ENCODE measurements at places on chromosomes 1 and 21. TPM values are rescaled to one million over a fixed set of nuclear protein-coding genes. Genes with fewer than 3 reads are reported as not detected.

GRCh38 chr1:23561813-23562100 lies 2.5 kb upstream of the ID3 start:
- DNase-seq, result no peak

DNA sequence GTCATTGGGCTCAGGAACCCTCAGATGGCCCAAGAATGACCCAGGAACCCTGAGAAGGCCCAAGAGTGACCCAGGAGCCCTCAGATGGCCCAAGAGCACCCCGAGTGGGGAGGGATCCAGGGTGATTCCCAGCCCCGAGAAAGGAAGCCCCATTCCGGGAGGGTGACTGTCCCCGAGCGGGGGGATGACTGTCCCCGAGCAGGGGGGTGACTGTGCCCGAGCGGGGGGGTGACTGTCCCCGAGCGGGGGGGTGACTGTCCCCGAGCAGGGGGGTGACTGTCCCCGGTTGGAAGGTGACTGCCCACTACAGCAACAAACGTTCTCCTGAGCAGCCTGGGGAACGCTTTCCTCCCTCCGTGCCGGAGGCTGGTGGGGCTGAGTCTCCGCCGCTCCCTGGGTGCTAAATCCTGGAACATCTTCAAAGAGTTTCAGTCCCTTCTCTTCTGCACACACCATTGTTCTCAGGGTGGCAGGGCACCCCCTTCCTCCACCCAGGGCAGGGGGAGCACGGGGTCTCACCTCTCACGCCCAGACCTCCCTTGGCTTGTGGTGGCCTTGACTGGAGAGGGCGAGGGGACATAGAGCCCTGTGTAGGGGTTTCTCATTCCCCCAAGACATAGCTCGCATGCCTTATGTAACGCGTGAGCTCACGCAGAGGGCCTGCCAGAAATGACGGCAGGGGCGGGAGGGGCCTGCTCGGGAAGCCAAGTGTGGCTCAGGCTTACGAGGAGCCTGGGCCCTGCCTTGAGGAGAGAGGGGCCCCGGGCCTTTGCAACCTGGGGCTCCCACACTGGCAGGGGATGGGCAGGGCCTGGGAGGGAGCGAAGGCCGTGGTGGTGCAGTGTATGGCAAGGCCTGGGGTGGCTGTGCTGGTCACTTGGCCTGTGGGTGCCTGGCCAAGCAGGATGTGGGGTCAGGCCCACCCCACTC lies 14.3 kb upstream of the SKI start:
- DNase-seq, result no peak

DNA sequence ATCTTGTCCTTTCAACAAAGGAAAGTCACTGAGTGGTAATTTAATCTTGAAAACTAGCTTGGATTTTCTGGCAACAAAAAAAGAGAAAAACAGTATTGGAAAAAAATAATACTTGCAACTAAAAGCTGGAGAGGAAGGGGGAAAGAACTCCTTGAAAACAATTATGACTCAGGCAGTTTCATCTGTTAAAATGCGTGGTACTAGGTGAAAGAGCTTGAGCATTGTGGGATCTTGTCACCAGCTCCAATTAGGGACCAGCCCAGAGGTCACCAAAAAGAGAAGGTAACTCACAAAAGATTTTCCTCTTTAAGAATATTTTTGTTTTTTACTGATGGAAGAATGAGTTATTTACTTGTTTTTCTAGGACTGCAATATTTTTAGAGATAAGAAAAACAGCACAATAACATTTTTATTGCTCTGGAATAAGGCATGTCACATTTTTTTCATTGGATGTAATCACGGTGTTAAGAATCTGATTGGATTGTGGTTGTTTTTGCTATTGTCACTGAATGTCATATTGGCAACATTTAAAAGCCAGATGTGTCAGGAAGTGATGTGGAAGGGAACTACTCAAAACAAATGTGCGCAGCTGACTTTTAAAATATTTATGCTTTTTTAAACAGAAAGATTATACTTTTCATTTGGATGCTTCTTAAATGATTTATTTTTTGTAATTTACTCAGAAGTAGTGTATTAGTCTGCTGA lies 78.5 kb upstream of the ADAMTS5 start:
- DNase-seq, result no peak

DNA sequence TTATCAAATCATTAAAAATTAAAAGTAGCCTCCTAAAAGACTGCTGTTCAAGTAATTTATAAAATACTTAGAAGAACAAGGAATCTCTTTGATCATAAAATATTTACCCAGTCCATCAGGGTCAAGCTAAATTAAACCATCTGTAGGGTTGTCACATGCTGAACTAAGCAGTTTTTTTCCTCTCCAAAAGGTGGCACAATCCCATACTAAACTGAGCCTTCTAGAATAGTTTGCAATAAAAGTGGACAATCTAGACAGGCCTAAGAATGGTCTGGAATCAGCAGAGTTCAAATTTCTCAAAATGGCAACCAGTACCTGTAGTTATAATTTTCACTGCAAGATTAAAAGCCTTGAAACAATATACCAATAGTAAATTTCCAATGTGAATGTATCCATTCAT lies 194.8 kb downstream of the EIF4G3 start:
- DNase-seq, result no peak

- no peak for DNase-seq
Observed at GRCh38 chr1:193179094-193179493, 7.3 kb downstream of the B3GALT2 start.

- no peak for DNase-seq
Observed at GRCh38 chr1:202619505-202619904, 90.7 kb downstream of the SYT2 start.

DNA sequence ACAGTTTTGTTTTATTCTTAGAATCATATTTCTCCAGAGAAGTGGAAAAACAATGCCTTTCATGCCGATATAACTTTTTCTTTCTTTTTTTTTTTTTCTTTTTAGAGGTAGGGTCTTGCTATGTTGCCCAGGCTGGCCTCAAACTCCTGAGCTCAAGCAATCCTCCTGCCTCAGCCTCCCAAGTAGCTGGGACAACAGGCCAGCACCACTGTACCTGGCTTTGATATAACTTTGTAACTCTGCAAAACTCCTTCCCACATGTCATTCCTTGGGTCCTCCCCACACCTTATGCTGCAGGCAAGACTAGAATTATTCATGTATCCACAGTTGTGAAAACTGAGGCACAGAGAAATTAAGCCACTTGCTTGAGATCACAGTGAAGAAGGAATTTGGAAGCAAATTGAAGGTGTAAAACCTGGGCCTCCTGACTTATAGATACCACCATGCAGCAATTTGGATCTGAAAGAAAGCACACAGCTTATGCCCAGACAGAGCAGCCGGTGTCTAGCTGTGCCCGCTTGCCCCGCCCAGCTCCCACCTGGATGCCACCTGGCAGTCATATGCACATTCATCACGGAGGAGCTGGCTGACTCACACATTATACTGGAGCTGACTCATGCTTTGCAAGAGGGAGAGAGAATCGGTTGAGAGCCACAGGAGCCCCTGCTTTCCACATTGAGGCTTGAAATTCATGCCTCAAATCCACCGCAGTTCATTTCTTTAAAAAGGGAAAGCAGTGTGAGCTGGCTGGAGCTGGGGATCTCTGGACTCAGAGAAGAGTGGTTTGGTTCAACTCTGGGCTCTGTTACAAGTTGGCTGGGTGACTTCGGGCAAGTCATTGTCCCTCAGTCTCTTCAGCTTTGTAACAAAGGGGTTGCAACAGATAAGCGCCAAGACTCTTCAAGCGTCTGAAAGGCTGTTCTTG lies 8.3 kb upstream of the SLC2A1 start:
- peak; percentile 92 for DNase-seq

DNA sequence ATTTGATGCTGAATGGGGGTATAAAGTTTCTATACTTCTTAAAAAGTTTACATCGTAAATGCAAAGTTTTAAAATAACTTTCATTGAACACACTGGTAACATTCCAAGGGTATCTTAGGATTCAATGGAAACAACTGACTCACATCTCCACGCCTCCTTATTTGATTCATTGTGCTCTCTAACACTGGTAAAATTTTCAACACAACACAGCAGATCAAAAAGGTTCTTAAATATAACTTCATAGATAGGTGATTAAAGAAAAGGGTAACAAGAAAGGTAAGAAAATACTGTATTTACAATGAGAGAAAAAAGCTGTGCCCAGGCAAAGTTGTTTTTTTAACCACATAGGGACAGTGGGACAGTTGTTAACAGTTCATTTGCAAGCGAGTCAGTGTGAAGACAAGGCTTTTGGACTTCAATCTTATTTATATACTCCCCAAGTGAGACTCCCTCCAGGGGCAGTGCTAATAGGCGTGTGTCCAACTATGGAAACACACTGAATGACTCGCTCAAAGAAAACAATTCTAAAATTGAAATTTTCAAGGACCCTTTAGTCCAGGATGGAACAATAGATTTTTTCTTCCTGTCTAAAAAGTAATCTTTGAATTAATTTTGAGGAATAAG lies 140.5 kb downstream of the TIAM1 start:
- DNase-seq, result no peak

- DNase-seq, result no peak
Observed at GRCh38 chr1:81584398-81584797, 216.3 kb upstream of the ADGRL2 start.

DNA sequence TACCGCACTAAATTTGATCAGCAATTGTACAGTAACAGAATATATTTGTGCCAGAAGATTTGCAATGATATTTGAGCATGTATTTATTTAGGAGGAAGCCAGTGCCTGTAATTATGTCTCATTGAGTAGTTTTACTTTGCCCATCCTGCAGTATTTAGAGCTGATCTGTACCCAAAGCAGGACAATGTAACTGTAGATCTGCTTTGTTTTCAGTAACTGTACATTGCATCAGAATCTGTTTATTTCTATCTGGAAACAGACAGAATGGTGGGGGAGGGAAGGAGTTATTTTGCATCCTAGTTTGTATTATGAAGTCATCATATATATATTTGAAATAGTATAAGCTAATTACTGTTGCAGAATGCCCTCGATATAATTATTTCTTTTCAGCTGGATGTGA lies 36.2 kb upstream of the LRRC8C start:
- no peak for DNase-seq

DNA sequence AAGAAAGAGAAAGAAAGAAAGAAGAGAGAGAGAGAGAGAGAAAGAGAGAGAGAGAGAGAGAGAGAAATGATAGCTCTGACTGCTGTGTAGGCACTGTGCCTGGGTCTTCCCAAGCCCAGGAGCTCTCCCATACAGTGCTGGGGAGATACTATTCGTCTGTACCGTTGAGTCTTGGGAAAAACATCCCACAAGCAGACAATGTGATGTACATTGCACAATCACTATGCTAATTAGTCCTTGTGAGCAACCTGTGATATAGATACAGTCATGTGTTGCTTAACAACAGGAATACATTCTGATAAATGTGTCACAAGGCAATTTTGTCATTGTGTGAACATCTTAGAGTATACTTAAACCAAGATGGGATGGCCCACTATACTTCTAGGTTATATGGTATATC lies 381.0 kb downstream of the HHAT start:
- DNase-seq, result no peak

DNA sequence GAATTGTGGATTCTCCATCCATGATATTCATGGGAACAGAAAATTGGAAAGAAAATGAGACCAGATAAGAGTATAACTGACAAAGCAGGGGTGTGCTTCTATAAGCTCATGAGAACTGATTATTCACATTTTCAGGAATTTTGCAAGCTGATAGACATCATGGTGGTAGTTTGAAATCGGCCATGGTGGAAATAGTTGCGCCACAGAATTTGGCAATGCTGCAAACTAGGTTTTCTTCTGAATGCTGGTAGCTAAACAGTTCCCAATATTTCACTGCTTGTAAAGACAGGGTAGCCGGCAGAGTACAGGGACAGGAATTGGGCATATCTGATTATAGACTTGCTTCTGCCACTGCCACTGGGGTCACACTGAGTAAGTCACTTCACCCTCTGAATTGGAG lies 151.1 kb downstream of the PLXNA2 start:
- no peak for DNase-seq

GRCh38 chr1:28646040-28646439 lies 2.4 kb upstream of the RNU11 start:
- DNase-seq, result no peak

- DNase-seq, result no peak
Observed at GRCh38 chr1:22347854-22348760, 103.5 kb upstream of the ZBTB40 start.

- no peak for DNase-seq
Observed at GRCh38 chr1:29412591-29412990, 176.3 kb downstream of the PTPRU start.

DNA sequence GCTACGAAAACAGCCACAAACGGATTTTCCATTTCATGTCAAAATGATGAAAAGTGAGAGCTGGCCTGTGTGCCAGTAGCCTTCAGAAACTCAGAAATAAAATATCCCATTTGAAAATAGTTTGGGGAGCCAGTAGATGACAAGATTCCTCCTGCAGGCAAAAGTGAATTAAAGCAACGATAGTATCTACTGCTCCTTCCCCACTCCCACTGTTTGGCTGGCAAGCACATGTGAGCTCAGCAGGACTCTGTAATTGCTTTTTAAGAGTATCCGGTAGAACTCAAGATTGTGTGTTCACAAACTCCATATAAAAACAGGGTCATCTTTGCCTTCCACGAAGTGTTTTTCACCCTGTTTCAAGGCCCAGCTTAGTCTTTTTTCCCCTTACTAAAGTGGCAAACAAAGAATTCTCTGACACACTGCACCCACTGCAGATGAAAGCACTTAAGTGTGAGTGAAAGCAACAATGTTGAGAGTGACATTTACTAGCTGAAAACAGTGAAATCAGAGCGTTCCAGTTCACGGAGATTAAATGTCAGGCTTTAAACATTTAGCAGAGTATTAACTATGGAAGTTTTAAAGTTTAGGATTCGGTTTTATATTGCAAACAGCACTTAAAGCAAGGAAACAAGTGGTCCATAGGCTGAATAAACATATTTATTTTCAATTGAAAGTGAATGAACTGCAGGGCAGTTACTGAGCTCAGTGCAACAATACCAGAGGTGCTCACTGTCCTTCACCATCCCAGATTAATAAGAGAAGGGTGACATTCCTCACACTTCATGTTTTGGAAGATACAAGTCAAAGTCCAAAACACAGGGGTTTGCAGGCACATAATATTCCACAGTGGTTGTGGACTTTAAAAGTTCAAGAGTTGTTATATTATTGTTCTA lies 70.0 kb downstream of the ALG14 start:
- DNase-seq, result no peak

DNA sequence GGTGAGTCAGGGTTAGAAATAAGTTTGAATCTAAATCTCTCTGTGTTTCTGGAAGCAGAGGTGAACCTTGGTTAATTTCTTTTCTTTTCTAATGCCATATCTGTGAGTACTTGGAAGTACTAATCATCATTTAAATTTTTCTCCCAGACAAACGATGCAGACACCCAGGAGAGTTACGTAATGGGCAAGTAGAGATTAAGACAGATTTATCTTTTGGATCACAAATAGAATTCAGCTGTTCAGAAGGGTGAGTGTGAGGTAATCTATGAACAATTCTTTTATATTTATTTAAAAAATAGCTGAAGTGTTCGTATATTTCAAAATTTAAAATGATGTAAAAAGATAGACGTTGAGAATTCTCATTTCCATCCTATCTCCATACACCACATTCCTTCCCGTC lies 11.2 kb downstream of the C4BPA start:
- no peak for DNase-seq

AMY1B gene
- not detected for total RNA-seq

FMO3 gene
- not detected for total RNA-seq

KPRP gene
- total RNA-seq, result not detected

ITLN2 gene
- total RNA-seq, result 2.4 TPM

RCSD1 gene
- total RNA-seq, result 0.26 TPM

Measured in H9 (cell line).